ENCODE measurements at places on chromosomes 16 and 17. TPM values are rescaled to one million over a fixed set of nuclear protein-coding genes. Genes with fewer than 3 reads are reported as not detected.

- H3K27me3 ChIP-seq = no peaks in the 10 kb centered on the region
- H3K4me1 ChIP-seq = no peaks in the 10 kb centered on the region
- no peak for DNase-seq
- no peaks in the 10 kb centered on the region for H3K36me3 ChIP-seq
These were observed 28.0 kb upstream of the MAF start for GRCh38 chr16:79628501-79628975.

GRCh38 chr17:80104321-80104955 lies 3.1 kb downstream of the GAA start:
- H3K36me3 ChIP-seq = no peaks in the 10 kb centered on the region
- H3K27me3 ChIP-seq = no peaks in the 10 kb centered on the region
- no peak for DNase-seq
- no peak overlapping the region for H3K4me3 ChIP-seq
- H3K27ac ChIP-seq = no peak overlapping the region

The HOXB3 gene
- total RNA-seq = 1.1 TPM

- H3K4me1 ChIP-seq = peaks cover 11% of the 10 kb centered on the region
- H3K27ac ChIP-seq = no peak overlapping the region
These were observed 1.9 kb downstream of the TSEN54 start for GRCh38 chr17:75518201-75518600.

- no peaks in the 10 kb centered on the region for H3K4me1 ChIP-seq
- no peaks in the 10 kb centered on the region for H3K27me3 ChIP-seq
- no peak for DNase-seq
- H3K27ac ChIP-seq = no peak overlapping the region
- H3K4me3 ChIP-seq = no peak overlapping the region
These were observed 234.0 kb downstream of the MSI2 start for GRCh38 chr17:57490111-57490845.

GRCh38 chr16:67930678-67931211 lies 917 bp downstream of the CTRL start:
- peak overlapping the region; percentile 80 for H3K27ac ChIP-seq
- H3K4me3 ChIP-seq = peak overlapping the region; percentile 43
- no peaks in the 10 kb centered on the region for H3K4me1 ChIP-seq
- no peaks in the 10 kb centered on the region for H3K36me3 ChIP-seq

DNA sequence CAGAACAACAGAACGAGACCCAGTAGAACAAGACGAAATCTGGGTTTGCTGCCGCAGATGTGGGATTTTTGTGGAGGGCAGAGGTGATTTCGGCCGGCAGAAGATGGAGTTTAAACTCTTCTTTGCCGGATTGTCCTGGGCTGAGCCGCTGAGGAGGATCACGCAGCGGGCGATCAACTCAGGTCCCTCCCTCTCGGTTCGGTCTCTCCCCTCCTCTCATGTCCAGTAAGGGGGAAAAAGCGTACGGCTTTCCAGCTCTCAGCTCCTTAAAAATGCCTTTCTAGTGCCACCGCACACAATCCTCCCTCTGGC lies 2.5 kb downstream of the PHF12 start:
- no peaks in the 10 kb centered on the region for H3K36me3 ChIP-seq
- no peaks in the 10 kb centered on the region for H3K27me3 ChIP-seq
- no peak for DNase-seq
- H3K4me3 ChIP-seq = peak overlapping the region; percentile 89

- H3K4me1 ChIP-seq = no peaks in the 10 kb centered on the region
- DNase-seq = no peak
- H3K4me3 ChIP-seq = no peak overlapping the region
These were observed 46.6 kb downstream of the MSI2 start for GRCh38 chr17:57302690-57303465.

DNA sequence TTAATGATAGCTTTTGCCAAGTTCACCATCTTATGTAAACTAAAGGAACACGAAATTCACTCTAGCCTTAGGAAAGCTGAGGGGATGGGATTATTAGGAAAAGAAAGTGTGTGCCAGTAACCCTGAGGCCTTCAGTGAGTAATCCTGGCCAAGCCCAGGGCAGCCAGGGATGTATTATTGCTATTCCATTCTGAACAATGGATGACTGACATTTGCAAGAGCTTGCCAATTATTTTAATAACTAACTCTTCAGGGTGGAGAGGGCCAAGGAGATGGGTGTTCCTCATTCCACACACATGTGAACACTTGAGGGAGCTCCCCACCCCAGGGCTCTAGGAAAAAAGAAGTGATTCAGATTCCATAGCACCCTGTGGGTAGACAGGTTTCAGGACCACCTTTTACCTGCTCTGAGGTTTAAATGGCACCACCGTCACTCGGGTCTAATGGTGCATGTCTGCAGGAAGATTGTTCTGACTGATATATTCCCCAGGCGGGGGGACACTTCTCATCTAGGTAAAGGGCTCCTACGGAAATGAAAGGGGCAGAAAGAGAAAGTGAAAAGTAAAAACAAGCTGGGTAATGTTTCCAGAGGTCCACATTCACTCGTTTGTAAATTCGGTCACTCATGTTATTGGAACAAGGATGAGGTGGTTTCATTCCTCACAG lies 41.5 kb downstream of the TK2 start:
- no peak overlapping the region for H3K4me3 ChIP-seq
- H3K27ac ChIP-seq = peak overlapping the region; percentile 89
- H3K4me1 ChIP-seq = peaks cover 34% of the 10 kb centered on the region
- peak; percentile 37 for DNase-seq
- no peaks in the 10 kb centered on the region for H3K27me3 ChIP-seq
- no peaks in the 10 kb centered on the region for H3K36me3 ChIP-seq

DNA sequence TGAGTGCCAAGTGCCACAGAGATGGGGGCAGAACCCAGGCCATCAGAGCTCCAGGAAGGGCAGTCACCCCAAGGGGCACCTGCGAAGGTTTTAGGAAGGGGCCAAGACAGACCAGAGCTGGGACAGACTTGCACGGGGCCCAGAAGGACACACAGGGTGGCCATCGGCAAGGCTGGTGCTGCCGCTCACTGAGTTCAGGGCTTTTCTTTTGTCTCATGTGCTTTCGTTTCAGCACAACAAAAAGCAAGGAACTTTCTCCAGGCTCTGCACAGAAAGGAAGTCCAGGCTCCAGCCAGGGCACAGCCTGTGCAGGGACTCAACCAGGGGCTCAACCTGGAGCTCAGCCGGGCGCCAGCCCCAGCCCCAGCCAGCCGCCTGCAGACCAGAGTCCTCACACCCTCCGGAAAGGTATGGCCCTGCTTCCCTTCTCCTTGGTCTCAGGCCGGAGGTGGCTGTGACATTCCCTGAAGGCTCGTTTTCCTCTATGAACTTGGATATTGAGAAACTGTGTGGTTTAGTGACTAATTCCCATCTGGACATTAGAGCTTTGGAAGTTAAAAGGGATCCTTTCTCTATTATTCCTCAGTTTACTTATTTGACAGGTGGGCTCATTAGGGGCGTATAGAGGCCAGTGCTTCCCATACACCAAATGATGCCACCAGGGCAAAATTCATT lies 37.9 kb downstream of the ELAC2 start:
- H3K4me1 ChIP-seq = no peaks in the 10 kb centered on the region
- H3K27ac ChIP-seq = no peak overlapping the region
- no peak for DNase-seq

The KCNH4 gene
- total RNA-seq = 0.09 TPM

The CTRL gene
- total RNA-seq = 1,208 TPM

GRCh38 chr16:1013593-1013900 lies 32.0 kb downstream of the SOX8 start:
- H3K4me3 ChIP-seq = no peak overlapping the region
- no peak for DNase-seq
- H3K4me1 ChIP-seq = no peaks in the 10 kb centered on the region
- H3K27me3 ChIP-seq = no peaks in the 10 kb centered on the region
- no peak overlapping the region for H3K27ac ChIP-seq

The CSF3 gene
- 0.16 TPM for total RNA-seq

The TEDC2 gene
- total RNA-seq = 0.16 TPM

DNA sequence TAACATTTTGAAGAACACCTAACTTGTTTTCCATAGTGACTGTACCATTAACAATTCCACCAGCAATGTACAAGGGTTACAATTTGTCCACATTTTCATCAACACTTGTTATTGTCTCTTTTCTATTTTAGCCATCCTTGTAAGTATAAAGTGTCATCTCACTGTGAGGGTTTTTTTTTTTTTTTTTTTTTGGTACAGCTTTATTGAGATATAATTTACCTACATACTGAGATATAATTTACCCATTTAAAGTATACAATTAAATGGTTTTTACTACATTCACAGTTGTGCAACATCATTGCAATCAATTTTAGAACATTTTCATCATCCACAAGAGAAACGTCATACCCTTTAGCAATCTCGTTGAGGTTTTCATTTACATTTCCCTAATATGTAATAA lies 17.9 kb upstream of the TMIGD1 start:
- H3K27me3 ChIP-seq = no peaks in the 10 kb centered on the region
- no peak overlapping the region for H3K4me3 ChIP-seq
- DNase-seq = no peak
- no peaks in the 10 kb centered on the region for H3K36me3 ChIP-seq
- peaks cover under 1% of the 10 kb centered on the region for H3K4me1 ChIP-seq
- H3K27ac ChIP-seq = no peak overlapping the region

- H3K4me1 ChIP-seq = peaks cover 30% of the 10 kb centered on the region
- no peaks in the 10 kb centered on the region for H3K36me3 ChIP-seq
- peak overlapping the region; percentile 10 for H3K27ac ChIP-seq
- DNase-seq = peak; percentile 95
- no peak overlapping the region for H3K4me3 ChIP-seq
These were observed 22.7 kb downstream of the PEMT start for GRCh38 chr17:17568772-17569195.

The VMO1 gene
- total RNA-seq = 0.58 TPM

DNA sequence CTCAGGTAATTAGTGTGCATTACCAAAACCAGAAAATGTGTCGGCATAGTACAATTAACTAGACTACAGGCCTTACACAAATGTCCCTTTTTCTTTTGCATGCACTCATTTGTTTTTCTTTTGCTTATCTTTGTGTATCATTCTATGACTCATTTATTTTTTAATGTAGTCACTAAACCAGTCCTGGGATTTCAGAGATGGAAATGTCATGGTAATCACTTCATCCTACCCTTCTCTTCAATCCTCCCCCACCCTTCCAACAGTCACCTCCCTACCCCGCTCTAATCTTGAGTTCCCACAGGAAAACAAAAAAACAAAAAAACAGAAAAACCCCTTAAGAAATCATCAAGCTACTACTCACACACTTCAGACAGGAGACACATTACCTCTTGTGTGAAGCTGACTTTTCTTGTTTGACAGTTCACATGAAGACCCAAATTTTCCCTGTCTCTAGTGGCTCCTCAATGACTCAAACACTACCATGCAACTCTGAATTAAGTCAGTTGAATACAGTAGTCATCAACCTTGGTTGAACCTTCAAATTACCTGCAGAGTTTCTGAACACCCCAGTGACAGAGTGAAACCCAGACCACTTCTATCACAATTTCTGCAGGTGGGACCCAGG lies 242.4 kb upstream of the SALL1 start:
- no peaks in the 10 kb centered on the region for H3K36me3 ChIP-seq
- H3K4me3 ChIP-seq = no peak overlapping the region
- no peaks in the 10 kb centered on the region for H3K27me3 ChIP-seq
- H3K4me1 ChIP-seq = no peaks in the 10 kb centered on the region

DNA sequence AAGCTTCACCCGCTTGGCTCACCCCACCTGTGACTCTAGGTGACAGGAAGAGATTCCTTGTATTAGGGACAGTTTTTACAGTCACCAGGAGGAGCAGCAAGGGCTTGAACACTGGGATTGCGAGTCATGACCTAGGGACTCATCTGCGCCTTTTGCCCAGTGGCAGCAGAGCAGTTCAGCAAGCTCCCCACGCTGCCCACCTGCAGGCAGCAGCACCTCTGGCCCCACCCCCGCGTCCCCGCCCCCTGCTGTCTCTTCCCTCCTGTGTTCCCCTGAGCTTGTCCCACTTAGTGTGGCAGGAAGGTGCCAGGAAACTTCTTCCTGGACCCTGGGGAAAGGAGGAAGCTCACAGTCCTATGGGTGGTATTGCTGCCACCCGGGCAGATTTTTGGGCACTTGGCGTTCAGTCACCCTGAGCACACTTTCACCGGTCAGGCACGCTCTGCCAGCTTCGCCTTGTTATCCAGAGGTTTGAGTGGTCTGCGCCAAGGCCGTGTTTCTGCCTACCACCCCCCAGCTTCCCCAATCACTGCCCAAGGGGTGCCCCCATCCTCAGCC lies 8.7 kb downstream of the MMP15 start:
- peak overlapping the region; percentile 33 for H3K27ac ChIP-seq
- peaks cover 13% of the 10 kb centered on the region for H3K4me1 ChIP-seq

DNA sequence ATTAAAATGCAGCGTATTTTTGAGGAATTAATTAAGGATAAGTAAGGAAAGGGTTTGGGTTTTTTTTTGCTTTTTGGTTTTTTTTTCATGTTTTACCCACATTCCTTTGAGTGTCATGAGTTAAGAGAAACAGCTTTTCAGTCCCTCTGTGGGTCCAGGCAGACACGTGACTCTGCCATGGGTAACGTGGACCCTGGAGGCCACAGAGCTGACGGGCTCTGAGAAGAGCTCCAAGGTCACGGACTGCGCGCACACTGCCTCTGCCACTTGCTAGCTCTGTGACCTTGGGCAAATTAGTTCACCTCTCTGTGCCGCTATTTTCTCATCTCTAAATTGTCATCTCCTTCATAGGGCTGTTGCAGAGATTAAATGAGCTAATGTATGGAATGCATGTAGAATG lies 588.2 kb upstream of the CDH11 start:
- H3K36me3 ChIP-seq = no peaks in the 10 kb centered on the region
- H3K27ac ChIP-seq = no peak overlapping the region
- no peak for DNase-seq
- H3K27me3 ChIP-seq = no peaks in the 10 kb centered on the region
- no peak overlapping the region for H3K4me3 ChIP-seq
- no peaks in the 10 kb centered on the region for H3K4me1 ChIP-seq

The NAGS gene
- 0.09 TPM for total RNA-seq

The EVPLL gene
- not detected for total RNA-seq

DNA sequence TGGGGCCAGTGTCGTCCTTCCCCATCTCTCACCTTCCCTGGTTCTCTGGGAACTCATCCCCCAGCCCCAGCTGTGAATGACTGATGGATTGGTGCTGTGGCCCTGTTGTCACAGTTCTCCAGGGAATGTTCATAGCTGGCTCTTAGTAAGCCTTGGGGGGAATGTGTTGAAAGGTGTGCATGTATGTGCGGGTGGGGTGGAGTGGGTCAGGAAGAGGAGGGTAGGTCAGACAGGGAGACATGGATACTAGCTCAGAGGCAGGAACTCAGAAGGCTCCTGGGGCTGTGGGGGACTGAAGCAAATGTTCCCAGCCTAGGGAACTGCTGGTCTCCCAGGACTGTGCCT lies 4.3 kb downstream of the DLX4 start:
- no peak for DNase-seq
- no peaks in the 10 kb centered on the region for H3K36me3 ChIP-seq
- H3K4me1 ChIP-seq = no peaks in the 10 kb centered on the region

- no peaks in the 10 kb centered on the region for H3K4me1 ChIP-seq
- DNase-seq = no peak
- no peaks in the 10 kb centered on the region for H3K36me3 ChIP-seq
- H3K4me3 ChIP-seq = no peak overlapping the region
- H3K27me3 ChIP-seq = no peaks in the 10 kb centered on the region
- peak overlapping the region; percentile 51 for H3K27ac ChIP-seq
These were observed 304.4 kb downstream of the SEC14L1 start for GRCh38 chr17:77444984-77445759.

- H3K4me1 ChIP-seq = no peaks in the 10 kb centered on the region
- H3K27me3 ChIP-seq = no peaks in the 10 kb centered on the region
- no peak overlapping the region for H3K27ac ChIP-seq
- no peak for DNase-seq
These were observed 15.2 kb upstream of the FLCN start for GRCh38 chr17:17252149-17252661.
